NCI-H510A treated with DMSO at 0.1 percent for 48 hours (cell line): ENCODE measurements at places on chromosomes 5 and 9.

- no peak for DNase-seq
Measured at GRCh38 chr5:156647034-156647451, 203.1 kb upstream of the PPP1R2B start.

DNA sequence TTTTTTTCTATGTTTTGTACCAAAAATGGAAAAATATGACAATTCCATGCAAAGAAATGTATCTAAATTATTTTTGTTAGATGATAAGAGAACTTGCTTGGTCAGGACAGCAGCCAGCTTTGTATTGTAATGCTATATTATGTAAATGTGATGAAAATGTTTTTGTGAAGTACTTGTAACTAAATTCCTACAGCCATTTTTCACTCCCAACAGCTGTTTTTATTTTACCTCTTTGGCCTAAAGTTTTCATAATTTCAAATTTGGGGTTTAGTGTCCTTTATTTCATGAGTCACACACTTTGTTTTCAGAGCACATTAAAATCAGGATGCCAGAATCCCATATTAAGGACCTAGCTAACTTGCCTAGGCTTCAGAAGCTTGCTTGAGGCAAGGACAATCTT, 64.1 kb downstream of the WDR41 start:
- no peak for DNase-seq

- DNase-seq = no peak
Measured at GRCh38 chr9:93807166-93808074, 147.7 kb downstream of the BARX1 start.

GRCh38 chr9:136728548-136729123, 14.1 kb downstream of the LCN10 start:
- no peak for DNase-seq

DNA sequence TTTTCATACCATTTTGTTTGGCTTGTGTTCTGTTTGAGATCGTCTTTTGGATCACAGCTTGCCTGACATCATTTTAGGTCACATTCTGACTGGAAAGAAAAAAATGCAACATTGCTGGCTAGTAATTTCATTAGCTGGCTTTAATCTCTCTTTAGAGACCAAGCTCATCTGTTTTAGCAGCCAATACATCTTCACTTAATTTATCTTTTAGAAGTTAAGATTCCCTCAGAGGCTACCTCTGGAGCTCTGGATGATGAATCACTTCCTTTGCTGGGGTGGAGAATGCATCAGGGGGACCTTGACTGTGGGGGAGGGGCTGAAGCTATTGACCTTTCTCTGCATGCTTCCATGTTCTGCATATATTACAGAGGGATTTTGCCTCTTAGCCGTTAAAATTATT, 181.5 kb upstream of the OTULINL start:
- DNase-seq = no peak

DNA sequence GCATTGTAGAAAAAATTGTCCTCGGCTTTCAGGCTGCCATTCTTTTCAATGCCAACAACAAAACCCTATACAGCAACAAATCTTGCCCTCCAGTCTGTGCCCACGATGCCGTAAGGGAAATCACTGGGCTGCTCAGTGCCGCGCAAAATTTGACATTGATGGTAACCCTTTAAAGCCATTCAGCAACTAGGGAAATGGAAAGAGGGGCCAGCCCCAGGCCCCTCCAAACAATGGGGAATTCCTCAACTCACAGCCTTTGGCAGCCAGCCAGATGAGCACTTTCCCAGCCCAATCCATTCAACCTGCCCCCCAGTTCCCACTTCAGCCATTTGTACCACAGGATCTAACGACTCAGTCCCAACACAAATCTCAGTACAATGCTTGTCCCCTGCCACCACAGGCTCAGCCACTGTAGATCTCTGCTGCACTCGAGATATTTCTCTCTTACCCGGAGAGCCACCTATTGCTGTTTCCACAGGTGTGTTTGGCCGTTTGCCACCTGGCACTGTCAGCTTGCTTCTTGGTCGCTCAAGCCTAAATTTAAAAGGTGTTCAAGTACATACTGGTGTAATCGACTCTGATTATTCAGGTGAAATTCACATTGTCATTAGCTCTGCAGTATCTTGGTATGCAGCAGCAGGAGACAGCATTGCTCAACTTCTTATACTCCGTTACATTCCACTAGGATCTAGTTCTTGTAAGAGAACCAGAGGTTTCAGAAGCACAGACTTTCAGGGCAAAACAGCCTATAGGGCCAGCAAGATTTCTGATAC, 103.3 kb downstream of the SYK start:
- peak; percentile 44 for DNase-seq
